ENCODE measurements at places on chromosomes 11 and 22.

DNA sequence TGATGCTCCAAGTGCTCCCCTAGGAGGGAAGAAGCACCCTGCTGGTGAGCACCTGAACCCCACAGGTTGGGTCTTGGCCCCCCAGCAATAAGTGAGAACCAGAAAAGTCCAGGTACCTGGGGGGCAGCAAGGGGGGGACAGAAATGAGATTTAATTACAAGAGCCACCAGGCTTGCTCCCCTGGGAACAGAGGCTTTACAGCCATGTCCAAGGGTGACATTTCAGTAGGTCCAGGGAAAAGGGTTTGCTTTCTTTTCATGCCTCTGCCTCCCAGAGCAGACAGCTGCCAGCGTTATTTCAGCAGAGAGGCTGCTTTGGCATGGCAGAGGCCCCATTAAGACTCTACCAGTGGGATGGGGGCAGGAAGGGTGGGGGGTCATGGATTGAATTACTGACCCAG lies 437.7 kb downstream of the BUD13 start:
- no peak for DNase-seq

DNA sequence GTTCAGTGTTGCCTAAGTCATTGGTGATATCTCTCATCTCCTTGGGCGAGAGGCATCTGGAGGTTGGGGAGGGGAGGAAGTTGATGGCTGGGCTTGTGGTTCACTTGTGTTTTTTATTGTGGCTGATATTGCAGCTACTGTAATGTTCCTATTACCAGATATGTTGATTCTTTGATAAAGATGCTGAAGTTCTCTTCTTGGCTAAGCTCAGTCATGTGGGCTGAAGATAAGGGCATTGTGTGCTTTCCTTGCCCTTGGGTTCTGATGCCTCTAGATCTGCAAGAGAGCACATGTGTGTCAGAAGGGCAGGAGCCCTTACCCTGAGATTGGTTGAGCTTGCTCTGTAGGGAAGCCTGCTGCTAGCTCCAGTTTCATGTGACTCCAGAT lies 12.0 kb downstream of the STX3 start:
- no peak for DNase-seq

DNA sequence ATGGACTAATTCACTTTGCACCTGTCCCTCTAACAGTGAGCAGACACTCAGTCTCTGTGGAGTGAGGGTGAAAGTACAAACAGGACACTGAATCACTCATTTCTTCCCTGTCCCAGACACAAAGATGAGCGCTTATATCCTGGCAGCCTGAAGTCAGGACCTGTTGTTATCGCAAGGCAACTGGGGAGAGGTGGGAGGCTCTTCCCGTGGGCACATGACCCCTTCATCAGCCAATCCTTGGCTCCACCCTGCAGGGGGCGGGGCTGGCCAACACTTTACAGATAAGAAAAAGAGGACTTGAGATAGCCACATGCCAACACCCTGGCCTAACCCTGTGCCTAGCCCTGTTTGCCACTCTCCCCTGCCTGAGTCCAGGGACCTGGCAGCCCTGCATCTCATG lies 29.5 kb upstream of the TESMIN start:
- no peak for DNase-seq

- no peak for DNase-seq
Observed at GRCh38 chr11:39268176-39268690, 2191.2 kb downstream of the LRRC4C start.

DNA sequence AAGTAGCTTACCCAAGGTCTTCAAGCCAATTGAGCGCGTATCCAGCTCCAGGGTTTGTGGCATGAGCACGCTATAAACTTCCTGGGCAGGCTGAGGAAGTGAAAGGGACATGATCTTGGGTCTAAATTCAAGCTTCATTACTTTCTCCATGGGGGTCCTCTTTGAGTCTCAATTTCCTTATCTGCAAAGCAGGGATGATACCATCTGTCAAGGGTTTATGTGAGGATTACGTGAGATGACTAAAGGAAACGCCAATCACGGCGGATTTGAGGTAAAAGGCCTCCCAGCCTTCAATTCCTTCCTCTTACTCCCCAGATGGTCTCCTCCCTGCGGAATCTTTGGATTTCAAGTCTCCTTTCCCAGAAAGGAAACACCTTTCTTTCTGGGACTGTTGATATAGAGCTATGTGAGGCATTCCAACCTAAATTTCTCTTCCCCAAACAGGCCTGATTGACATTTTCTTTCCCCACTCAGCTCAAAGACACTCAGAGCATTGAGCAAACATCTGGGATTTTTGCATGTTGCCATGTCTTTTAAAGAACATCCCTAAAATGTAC lies 474.4 kb downstream of the INSC start:
- no peak for DNase-seq

- no peak for DNase-seq
Observed at GRCh38 chr22:18994701-18995326, 58.7 kb upstream of the PRODH start.

GRCh38 chr11:61147271-61147670 lies 14.0 kb downstream of the VPS37C start:
- DNase-seq, result no peak
